ENCODE measurements at places on chromosomes 12 and 14.

DNA sequence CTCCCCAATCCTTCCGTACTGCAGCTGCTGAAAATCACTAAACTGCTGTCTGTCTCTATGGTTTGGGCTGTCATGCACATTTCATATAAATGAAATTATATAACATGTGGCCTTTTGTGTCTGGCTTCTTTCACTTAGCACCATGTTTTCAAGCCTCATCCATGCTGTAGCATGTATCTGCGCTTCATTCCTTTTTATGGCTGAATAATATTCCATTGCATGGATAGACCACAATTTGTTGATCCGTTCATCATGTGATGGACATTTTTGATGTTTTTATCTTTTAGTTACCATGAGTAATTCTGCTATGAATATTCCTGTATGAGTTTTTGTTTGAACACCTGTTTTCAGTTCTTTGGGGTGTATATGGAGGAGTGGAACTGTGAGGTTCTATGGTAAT, 32.6 kb upstream of the MED13L start:
- no peak for DNase-seq

DNA sequence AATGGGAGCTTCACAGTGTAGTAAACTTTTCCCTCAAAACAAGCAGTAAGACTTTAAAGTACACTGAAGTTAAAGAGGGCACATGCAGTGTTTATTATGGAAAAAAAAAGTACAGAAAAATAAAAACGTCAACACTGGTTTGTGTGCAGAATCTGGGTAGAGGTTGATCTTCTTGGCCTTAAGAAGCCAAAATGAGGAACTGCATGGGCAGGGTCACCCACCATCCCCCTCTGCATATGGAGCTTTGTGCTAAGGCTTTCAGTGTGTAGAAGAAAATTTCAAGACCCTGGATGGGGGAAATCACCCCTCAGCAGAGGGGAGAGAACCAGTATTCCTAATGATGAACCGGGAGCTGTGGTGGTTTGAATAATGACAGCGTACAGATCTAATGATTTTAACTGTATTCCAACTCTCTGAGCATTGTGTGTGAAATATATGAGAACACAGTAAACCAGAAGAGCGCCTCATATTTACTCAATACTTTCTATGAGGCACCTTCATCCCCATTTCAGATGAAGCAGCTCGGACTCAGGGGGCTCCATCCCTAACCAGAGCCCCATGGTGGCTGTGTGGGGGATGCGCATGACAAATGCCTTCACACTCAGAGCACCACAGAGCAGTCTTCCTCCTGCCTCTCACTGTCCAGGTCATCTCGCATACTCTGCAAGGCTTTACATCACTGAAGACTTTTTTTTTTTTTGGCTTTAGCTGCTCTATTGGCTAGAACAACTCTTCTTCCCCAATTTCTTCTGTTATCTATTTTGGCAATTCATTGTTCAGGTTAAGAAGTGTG, 33.4 kb downstream of the ACADS start:
- no peak for DNase-seq

DNA sequence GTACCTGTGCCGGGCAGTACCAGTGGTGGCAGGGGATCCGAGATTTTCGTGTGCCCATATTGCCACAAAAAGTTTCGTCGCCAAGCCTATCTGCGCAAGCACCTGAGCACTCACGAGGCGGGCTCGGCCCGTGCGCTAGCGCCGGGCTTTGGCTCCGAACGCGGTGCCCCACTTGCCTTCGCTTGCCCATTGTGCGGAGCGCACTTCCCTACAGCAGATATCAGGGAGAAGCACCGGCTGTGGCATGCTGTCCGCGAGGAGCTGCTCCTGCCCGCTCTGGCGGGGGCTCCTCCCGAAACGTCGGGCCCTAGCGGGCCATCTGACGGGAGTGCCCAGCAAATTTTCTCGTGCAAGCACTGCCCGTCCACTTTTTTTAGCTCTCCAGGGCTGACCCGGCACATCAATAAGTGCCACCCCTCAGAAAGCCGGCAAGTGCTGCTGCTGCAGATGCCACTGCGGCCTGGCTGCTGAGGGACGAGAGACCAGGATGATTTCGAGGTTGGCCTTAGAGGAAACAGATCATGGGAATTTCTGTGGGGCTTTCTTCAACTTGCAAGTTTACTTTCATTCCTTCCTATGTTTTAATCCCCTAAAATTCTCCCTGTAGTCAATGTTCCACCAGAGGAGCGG, 1.6 kb downstream of the INSM2 start:
- DNase-seq, result no peak

DNA sequence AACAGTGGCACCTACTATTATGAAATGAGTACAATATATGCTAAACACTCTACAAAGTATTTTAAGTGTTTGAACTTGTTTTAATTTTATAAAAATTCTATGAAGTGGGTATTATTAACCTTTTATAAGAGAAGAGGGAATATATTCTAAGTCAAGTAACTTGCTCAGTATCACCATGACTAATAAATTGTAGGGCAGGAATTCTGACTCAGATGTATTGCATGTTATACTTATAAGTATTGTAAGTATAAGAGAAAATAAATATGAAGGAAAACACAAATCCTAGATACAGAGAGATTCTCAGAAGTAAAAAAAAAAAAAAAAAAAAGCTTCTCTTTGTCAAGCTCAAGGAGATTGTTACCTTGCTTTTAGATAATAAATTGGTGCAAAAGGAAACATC, 893.2 kb downstream of the SLC16A7 start:
- no peak for DNase-seq
